Stimulated activated CD8-positive, alpha-beta memory T cell treated with anti-CD3 and anti-CD28 coated beads, Interleukin-7, amount 100 ng/mL, for 48 hours (primary cell): ENCODE measurements at places on chromosomes 7 and 10.

- no peak for DNase-seq
Measured at GRCh38 chr7:142711746-142712616, 37.3 kb upstream of the PRSS1 start.

- DNase-seq = no peak
Measured at GRCh38 chr7:69526570-69526969, 71.7 kb upstream of the AUTS2 start.

- no peak for DNase-seq
Measured at GRCh38 chr10:12529976-12530375, 180.6 kb downstream of the CAMK1D start.

GRCh38 chr10:63758080-63758479 is 236.9 kb downstream of the REEP3 start:
- no peak for DNase-seq

DNA sequence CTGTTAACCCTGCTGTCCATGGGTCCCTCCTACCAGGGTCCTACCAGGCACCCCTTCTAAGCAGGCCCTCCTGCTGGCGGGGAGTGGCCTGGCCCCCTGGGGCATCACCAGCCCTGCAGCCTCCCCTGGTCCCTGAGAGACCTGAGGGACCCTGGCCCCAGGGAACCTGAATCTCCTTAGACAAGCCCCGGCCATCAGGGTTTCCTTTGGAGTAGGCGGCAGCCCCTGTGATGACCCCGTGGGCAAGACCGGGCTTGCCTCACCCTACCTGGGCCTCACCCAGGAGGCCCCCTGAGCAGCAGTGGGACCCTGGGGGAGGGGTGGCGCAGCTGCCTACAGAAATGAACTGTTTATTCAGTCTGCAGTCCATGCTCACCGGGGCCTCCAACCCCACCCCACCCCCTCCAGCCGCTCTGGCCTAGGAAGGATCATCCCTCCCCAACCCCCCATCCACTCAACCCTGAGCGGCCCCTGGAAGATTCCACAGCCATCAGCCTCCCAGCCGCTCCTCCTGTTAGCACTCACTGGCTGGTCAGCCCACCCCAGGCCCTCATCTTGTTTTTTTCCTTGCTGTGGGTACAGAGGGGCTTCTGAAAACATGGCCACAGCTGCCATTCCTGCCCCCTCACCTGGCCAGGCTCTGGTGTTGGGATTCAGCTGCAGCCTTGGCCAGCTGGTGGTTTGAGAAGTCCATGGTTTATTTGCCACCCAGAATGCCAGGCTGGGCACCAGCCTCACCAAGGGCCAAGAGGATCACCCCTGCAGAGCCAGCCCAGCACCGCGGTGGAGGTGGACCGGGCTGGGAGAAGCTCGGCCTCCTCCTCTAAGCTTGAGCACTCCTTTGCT is 34.8 kb upstream of the CHST15 start:
- DNase-seq = no peak

DNA sequence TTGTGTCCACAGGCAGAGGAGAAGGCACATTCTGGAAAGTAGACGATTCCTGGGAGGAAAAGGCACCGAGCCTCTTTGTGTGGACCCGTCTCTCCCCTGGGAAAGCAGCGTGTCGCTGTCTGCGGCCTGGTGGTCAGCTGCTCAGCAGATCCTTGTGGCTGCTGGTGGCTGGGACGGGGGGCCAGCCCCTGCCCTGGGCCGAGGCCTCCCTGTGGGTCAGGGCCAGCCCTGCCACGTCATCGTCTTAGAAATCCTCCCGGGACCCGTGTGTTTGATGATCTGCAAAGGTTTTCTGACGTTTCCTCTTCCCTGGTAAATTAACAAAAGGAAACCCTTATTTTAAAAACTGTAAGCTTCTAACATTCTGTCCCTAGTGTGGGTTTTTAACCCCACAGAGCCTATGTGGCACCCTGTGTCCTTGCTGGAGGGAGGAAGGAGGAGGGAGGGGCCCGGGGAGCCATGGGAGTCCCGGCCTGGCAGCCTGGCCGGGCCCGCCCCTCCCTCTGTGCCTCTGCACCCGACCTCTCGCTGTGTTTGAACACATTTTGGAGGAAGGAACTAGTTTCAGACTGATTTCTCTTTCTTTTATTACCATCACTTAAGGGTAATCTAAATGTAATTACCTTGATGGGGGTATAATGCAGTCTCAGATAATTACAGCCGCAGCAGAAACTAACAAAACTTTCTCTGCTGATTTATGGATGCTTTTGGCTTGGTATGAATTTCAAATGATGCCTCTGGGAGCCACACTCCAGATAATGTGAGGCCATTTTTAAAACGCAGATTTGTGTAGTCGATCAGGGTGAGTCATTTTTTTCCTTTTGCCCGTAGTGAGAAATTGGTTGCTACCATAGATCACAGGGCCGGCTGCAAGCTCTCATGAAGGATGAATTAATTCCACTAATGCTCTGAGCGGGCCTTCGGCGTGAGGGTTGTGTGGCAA is 85.5 kb downstream of the NKX6-2 start:
- DNase-seq = no peak
